ENCODE measurements at places on chromosomes 1 and 21.

DNA sequence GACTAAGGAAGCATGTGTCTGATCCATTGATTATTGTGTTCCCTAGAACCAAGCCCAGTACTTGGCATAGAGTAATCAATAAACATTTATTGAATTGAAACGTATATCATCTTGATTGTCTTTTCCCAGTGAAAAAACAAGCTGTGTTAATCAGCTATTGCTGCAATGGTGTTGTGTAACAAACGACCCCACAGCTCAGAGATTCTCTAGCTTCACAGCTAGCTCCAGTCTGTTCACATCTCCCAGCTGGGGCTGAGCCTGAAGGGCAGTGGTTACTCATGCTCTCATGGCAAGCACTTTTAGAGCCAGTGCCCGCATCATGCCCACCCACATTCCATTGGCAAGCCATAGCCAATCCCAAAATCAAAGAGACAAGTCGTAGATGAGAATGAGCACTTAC, 237.4 kb upstream of the RAB4A start:
- H3K4me3 ChIP-seq = no peak overlapping the region
- H3K36me3 ChIP-seq = no peaks in the 10 kb centered on the region
- no peak overlapping the region for H3K27ac ChIP-seq

- H3K27ac ChIP-seq = no peak overlapping the region
- H3K4me1 ChIP-seq = no peaks in the 10 kb centered on the region
- no peak overlapping the region for H3K4me3 ChIP-seq
- no peaks in the 10 kb centered on the region for H3K36me3 ChIP-seq
- no peak for DNase-seq
These were observed 208.8 kb downstream of the KIF26B start for GRCh38 chr1:245363461-245364200.

- DNase-seq = no peak
- no peaks in the 10 kb centered on the region for H3K4me1 ChIP-seq
- H3K36me3 ChIP-seq = no peaks in the 10 kb centered on the region
- H3K27me3 ChIP-seq = no peaks in the 10 kb centered on the region
- no peak overlapping the region for H3K4me3 ChIP-seq
These were observed 34.2 kb upstream of the GJA5 start for GRCh38 chr1:147794570-147794969.

DNA sequence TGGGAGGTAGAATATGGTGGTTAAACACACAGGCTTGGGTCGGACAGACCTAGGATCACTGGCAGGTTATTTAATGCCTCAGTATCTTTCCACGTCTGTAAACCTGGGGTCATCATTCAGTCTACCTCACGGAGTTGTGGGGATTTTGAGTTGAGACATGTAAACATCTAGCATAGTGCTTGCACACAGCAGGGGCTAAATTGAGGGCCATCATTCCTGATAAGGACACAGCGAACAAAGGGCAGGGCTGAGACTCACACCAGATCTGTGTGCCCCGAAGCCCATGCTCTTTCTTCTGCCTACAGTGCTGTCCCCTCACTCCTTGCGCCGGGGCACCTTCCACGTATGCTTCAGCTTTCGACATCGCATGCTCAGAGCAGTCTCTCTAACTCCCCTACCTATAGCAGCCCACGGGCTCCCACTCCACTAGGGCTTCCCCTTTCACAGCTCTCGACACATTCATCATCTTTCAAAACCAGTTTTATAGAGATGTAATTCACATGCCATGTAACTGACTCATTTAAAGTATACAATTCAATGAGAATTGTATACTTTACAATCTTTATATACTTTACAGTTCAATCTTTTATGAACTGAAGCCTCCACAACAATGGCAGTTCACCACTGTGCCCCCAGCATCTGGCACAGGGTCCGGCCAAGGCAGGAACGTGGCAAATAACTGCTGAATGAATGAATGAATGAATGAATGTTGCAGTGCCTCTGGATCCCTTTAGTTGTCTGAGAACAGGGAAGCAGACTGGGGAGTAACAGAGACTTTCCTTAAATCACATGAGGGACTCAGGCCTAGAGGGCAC, 48.0 kb downstream of the GPR161 start:
- H3K27me3 ChIP-seq = no peaks in the 10 kb centered on the region
- H3K27ac ChIP-seq = no peak overlapping the region
- H3K4me3 ChIP-seq = no peak overlapping the region
- DNase-seq = no peak
- H3K4me1 ChIP-seq = peaks cover 24% of the 10 kb centered on the region
- H3K36me3 ChIP-seq = peaks cover 5% of the 10 kb centered on the region

DNA sequence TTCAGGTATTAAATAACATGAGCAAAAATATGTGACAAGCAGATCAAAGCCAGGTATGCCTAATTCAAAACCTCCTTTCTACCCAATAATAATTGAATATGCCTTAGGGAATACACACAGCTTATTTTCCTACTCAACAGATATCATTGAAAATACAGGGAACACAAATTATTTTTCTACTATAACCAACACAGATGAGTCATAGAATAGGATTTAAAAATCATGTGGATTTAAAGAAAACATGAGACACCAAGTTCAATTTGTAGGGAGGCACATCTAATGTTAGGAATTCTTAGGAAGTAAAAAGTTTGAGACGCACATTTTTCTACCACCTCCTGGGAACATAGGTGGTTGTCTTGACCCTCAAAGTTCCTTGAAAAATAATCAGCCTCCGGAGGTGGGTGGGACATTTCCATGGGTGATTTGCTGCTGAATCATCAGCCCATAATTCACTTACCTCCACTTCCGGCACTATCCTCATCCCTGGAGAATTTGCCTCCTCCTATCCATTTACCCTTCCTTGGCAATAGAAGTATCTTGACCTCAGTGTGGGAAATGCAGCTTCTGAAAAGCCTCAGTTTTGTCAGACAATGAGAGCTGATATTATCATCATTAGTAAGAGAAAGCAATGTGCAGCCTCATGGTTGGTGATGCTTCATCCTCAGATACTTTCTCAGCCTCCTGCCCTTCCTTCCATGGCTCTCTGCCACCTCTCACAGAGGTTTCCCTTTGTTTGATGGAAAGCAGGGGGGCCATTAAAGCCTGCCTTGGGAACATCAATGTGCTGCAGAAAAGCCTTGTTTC, 33.5 kb upstream of the RGS4 start:
- DNase-seq = no peak
- H3K4me1 ChIP-seq = no peaks in the 10 kb centered on the region
- H3K27ac ChIP-seq = no peak overlapping the region

GRCh38 chr21:41511858-41512257, 3.9 kb upstream of the TMPRSS2 start:
- no peak overlapping the region for H3K4me3 ChIP-seq
- no peak overlapping the region for H3K27ac ChIP-seq
- DNase-seq = no peak
- H3K4me1 ChIP-seq = peaks cover 10% of the 10 kb centered on the region

DNA sequence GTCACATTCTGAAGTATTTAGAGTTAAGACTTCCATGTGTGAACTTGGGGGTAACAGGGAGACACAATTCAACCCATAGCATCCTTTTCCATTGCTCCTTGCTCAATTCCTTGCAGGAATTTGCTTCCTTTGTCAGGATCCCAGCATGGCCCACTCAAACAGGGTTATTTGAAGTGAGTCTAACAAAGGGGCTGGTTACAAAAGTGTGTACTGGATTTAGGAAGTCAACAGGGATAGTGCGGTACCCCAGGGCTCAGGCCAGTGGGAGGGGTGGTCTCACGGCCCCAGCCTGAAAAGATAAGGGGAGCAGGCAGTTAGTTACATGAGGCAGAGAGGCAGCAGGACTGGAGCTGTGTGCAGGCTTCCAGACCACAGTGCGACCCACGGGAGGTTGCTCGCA, 14.4 kb downstream of the LRRC38 start:
- no peaks in the 10 kb centered on the region for H3K36me3 ChIP-seq
- no peaks in the 10 kb centered on the region for H3K4me1 ChIP-seq
- no peaks in the 10 kb centered on the region for H3K27me3 ChIP-seq
- H3K27ac ChIP-seq = no peak overlapping the region
- no peak overlapping the region for H3K4me3 ChIP-seq

GRCh38 chr1:237613984-237614383, 276.7 kb downstream of the ZP4 start:
- no peaks in the 10 kb centered on the region for H3K27me3 ChIP-seq
- no peak overlapping the region for H3K27ac ChIP-seq
- DNase-seq = no peak
- H3K4me1 ChIP-seq = no peaks in the 10 kb centered on the region
- peaks cover 33% of the 10 kb centered on the region for H3K36me3 ChIP-seq

DNA sequence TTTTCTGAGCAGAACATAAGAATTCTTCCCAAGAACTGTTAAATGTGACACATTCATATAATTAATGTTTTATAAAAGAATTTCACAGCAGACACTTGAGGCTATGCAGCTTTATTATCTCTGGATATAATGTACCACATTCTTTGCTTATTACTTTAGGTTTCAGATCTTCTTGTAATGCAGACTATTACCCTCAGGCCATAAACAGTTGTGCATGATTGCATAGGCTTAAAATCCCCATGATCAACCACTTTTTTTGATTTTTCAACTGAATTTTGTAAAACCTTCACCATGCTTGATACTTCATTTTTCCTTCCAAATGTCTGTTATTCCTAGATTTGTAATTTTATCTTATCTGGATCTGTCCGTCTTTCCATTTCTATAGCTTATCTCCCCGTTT, 1355.7 kb downstream of the BRINP3 start:
- H3K36me3 ChIP-seq = no peaks in the 10 kb centered on the region
- DNase-seq = no peak
- no peaks in the 10 kb centered on the region for H3K4me1 ChIP-seq
- no peak overlapping the region for H3K27ac ChIP-seq
- no peaks in the 10 kb centered on the region for H3K27me3 ChIP-seq
- no peak overlapping the region for H3K4me3 ChIP-seq

GRCh38 chr1:59412718-59413326, 115.9 kb downstream of the FGGY start:
- no peaks in the 10 kb centered on the region for H3K36me3 ChIP-seq
- H3K4me1 ChIP-seq = peaks cover 19% of the 10 kb centered on the region
- H3K27ac ChIP-seq = peak overlapping the region; percentile 20
- no peaks in the 10 kb centered on the region for H3K27me3 ChIP-seq
- DNase-seq = no peak
- no peak overlapping the region for H3K4me3 ChIP-seq
